ENCODE measurements at places on chromosomes 5 and 9.

DNA sequence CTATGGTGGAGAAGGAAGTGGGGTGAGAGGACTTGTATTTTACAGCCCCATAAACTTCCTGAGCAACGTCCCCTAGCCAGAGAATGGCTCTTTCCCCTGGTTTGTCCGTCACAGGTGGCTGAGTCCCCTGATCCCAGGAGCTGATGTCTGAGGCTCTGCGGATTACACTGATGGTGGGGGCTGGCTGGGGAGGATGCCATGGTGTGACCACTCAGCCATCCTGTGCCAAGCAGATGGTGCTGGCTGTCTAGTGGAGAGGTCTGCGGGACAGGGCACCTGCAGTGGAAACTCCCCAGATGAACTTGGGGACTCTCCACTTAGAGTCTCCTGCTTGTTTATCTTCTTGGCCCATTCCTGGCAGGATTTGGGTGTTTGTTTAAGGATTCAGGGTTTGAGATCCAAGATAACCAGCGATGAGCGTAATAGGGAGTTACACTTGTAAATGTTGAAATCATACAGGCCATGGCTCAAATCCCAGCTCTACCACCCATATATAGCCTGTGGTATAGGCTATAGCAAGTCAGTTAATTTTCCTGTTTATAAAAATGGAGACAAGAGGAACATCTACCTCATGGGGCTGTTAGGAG, 4.7 kb upstream of the PTGS1 start:
- DNase-seq, result no peak

DNA sequence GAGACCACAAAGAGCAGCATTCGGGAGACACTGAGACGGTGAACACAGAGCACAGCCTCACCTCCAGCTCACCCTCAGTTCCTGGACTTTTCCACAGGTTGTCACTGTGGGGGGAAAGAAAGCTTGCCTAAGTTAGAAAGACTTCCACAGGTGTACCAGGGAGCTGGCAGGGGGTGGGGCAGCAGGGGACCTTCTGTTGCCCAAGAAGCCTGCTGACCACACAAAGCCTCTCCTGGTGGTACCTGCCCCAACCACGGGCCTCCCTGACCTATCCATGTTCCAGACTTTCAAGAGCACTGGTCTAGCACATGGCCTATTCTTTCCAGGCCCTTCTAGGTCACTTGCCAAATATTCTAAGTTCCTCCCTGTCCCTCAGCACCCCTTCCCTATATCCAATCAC, 550.8 kb downstream of the BNC2 start:
- DNase-seq, result no peak

- DNase-seq, result no peak
Measured at GRCh38 chr5:53246042-53246836, 136.7 kb upstream of the MOCS2 start.

GRCh38 chr5:180990086-180990881, 1.6 kb downstream of the BTNL3 start:
- DNase-seq, result no peak

- no peak for DNase-seq
Measured at GRCh38 chr9:82903503-82903902, 159.4 kb downstream of the RASEF start.

DNA sequence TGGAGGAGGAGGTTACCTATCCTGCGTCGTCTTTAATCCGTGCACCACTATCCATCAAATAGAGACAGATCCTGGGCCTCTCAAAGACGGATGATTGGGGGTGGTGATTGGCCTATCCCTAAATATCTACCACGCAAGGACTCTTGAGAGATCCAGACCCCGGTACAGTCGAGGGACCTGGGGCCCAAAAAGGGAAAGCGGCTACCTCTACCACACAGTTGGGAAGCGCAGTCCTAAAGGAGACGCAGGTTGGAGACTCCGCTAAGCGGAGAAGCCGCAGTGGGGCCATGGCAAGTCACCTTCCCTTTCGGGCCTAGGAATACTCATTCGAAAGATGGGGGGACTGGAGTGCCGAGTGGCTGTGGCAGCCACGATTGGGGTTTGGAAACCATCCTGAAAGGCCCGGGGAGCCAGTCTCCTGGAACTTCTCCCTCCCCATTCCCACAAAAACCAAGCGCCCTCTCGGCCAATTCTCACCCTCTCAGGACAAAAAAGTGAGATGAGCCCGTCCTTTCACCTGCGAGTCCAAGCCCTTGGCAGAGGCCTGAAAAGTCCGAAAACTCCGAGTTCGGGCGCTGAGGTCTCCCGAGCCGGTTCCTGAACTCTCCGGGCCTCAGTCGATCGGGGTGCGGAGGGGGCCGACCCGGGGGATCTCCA, 499 bp upstream of the FOXE1 start:
- DNase-seq, result no peak
